ENCODE measurements at places on chromosomes 1 and 21. TPM values are rescaled to one million over a fixed set of nuclear protein-coding genes. Genes with fewer than 3 reads are reported as not detected.
A peak's percentile ranks its signal among the peaks of the same experiment; 100 is the strongest.

Gene DMRTA2
- polyA plus RNA-seq, result not detected

Gene FCRL6
- 129 TPM for polyA plus RNA-seq

Gene RHCE
- polyA plus RNA-seq, result 0.18 TPM

Gene TRIM17
- polyA plus RNA-seq, result 0.60 TPM

Gene INSRR
- polyA plus RNA-seq, result not detected

Gene LMX1A
- polyA plus RNA-seq, result not detected

Gene SPEN
- 35.6 TPM for polyA plus RNA-seq

Gene RGSL1
- polyA plus RNA-seq, result not detected

Gene UCK2
- polyA plus RNA-seq, result 10.7 TPM

Gene OR2W3
- polyA plus RNA-seq, result not detected

DNA sequence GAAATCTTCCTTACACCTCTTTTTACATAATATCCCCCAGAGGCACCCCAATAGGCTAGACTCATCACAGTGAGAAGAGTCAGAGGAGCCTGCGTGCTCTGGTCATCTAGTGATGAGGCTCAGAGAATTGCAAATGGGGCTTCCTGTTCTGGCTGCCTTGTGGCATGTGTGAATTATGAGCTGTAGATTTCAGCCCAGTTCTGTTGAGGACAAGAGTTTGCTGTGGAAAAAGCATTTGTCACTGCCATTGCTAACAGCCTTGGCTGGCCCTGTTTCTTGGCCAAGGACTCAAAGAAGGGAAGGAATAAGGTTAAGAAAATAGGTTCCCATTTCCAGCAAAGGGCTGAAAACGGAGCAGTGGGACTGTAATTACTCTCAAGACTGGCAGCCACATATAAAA is 30.7 kb downstream of the MRAP start:
- DNase-seq, result no peak

DNA sequence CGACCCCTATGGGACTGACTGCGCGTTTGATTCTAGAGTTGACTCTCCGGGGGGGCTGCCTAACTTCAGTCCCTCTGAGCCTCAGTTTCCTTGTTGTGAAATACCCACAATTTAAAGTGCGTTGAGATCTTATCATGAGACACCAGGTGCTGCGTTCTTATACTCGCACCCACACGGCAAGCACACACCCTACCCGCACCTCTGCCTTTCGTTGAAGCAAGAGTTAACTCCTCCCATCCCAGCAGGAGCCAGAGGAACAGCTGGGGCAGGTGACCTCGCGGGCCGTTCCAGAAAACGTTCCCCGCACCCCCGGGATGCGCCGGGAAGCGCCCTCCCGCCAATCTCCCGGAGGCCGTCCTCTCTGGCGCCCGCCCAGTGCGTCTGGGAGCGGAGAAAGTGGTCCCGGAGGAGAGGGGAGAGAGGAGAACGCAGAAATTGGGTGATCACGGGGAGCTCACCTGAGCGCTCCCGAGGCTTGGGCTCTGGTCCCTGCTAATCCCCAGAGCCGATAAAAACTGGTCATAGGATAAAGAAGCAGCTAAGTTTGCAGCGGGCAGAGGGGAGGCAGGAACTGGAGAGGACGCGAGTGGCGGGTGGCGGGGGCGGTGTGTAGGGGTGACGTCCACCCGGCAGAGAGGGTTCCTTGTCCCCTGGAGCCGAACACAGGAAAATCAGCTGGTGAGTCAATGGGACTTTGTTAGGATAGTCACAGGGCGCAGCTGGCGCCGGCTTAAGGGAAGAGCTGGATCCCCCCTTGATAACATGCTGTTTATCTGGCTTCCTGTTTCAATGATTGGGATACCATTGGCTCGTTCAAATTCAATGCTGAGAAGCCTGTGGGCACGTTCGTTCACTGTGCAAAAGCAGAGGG is 869 bp downstream of the NAV1 start:
- DNase-seq, result no peak

DNA sequence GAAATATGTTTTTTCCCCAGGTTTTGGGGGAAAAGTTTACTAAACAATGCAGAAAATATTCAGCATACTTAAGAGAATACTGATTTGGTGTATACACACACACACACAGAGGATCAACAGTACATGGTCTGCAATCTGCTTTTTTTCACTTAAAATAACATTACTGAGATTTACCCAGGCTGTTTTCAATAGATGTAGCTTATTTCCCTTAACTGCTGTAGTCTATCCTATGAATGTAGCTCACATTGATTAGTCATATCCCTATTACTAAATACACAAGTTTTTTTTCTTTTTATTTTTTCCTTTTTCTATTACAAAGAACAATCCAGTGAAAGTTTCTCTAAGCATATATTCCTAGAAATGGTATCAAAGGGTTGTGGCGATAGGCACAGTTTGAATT is 266.7 kb upstream of the GREM2 start:
- no peak for DNase-seq

DNA sequence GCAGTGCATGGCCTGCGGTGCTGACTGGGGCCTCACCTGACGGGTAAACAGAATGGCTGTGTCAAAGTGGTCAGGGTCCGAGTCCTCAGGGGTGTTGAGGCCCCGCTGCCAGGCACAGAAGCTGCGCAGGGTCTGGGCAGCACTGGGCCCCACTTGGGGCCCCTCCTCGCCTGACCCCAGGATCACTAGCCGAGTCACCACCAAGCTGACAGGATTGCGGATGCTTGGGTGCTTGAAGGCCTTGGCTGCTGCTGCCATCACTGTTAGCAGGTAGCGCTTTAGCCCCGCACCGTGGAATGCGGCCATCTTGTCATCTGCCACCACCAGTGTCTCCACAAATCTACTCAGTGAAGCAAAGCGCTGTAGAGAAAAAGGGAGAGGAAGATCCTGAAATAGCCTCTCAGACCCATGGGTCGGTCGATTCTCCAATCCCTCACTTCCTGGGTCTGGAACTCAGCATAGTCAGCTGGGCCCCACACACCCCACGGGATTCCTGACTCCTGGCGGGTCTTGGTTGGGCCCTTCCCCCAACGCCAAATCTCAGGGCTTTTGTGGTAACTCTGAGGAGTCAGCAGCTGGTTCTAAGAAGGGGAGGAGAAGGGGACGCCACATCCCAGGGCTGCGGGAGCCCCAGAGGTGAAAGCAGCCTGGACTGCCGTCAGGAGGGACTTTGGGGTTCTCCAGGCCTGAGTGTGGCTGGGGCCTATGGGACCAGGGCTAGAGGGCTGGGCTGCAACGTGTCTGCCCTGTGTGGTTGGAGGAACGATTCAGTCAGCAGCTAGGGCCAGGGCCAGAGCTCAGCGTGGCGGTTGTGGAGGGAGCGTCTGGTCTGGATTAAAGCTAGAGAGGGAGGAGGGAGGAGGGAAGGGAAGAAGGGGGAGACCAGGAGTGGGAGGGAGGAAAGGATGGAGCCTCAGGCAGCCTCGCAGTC is 2.1 kb downstream of the ADAMTS4 start:
- no peak for DNase-seq

- DNase-seq, result no peak
Observed at GRCh38 chr1:233796146-233796783, 108.2 kb upstream of the SLC35F3 start.

DNA sequence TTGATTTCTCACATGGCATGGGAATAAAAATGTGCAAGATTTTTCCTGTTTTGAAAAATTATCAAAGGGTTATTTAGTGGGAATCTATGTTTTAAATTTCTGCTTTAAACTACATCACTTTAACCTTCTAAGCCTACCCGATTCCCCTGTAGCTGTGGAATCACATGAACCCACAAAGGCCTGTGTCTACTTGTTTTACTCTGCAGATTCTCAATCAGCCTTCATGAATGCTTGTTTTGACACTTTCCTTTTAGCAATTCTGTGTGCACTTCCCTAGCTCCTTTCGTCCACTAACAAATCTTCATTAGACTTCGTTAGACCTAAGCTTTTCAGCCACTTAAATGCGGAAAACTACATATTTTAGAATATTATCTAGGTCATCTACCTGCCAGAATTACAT is 56.0 kb upstream of the C1orf21 start:
- DNase-seq, result no peak

GRCh38 chr1:71583756-71584155 is 502.9 kb upstream of the ZRANB2 start:
- DNase-seq, result no peak

- no peak for DNase-seq
Observed at GRCh38 chr21:29667651-29668050, 272.1 kb downstream of the GRIK1 start.

GRCh38 chr21:33380483-33380998 is 22.7 kb upstream of the IFNGR2 start:
- DNase-seq, result peak; percentile 89

DNA sequence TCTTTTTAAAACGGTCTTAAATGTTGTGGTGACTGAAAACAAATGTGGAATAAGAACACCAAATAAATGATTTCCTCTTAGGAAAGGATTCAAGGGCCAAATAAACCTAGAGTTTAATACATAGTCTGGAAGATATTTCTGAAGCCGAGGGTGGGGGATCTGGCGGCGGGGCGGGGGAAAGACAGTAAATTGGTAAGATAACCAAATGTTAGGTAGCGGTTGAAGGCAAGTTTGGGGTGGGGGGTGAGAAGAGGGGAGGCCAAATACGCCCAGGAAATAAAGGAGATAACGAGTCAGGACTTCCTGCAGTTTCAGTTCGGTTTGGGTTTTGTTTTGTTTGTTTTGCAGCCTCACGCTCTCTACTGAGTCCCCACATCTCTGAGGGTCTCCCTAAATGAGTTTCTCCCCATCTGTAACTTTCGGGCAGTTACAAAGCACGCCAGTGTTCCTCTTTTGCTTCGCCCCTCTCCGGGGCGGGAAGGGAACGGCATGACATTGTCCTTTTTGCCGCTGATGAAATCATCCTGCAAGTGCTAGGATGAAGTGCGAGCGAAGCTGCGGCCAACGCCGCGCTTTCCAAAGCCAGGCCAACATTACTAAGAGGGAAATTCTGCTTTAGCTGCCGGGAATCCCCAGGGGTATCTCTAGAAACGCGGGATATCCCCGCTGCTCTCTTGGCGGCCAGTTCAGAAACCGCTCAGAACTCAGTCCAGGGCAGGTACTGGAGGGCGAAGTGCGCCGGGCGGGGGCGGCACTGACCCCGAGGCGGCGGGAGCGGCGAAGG is 844 bp downstream of the NIBAN1 start:
- DNase-seq, result no peak

- DNase-seq, result no peak
Observed at GRCh38 chr1:22619252-22619651, 17.2 kb upstream of the C1QA start.

DNA sequence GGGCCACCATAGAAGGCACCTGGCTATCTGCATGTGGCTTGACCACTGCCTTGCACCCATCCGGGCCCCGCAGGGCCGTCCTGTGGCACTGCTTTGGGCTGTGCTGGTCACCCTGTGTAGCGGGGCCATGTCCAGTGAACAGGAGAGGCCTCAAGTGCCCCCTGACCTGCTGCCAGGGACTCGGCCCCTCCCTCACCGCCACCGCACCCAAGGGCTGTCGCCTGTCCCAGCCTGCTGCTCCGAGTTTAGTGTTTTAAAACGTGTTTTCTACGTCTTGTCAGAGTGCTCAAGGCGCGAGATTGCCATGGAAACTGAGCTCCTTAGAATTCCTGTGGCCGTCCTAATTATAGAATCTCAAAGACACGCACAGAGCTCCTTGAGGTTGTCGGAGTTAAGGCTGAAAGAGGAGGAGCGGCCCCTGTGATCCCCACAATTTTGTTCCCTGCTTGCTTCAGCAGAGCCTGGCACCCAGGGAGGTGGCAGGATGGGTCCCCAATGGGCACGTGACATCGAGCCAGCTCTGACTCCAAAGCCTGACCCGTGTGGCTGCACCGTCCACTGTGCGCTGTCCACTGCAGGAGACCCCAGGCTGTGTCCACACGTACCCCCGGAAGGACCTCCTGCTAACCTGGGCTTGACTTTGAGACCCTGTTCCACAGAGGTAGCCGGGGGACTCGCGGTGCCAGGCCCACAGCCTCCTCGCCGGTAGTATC is 66.2 kb downstream of the FAAP20 start:
- no peak for DNase-seq

DNA sequence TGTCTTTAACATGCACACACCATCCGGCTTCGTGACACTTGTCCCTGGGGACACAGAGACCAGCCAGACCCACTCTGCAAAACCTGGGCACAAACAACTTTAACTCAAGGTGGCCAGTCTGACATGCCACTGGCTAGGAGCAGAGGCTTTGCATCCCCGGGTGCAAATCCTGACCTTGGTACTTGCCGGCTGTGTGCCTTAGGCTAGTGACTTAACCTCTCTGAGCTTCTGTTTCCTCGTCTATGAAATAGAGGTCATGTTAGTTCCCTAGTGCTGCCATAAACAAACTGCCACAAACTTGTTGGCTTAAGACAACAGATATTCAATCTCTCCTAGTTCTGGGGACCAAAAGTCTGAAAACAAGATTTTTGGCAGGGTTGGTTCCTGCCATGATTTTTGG is 60.4 kb downstream of the SDC3 start:
- no peak for DNase-seq

GRCh38 chr1:10267921-10268320 is 57.6 kb downstream of the KIF1B start:
- DNase-seq, result no peak

- no peak for DNase-seq
Observed at GRCh38 chr1:23449958-23450357, 25.4 kb upstream of the TCEA3 start.

DNA sequence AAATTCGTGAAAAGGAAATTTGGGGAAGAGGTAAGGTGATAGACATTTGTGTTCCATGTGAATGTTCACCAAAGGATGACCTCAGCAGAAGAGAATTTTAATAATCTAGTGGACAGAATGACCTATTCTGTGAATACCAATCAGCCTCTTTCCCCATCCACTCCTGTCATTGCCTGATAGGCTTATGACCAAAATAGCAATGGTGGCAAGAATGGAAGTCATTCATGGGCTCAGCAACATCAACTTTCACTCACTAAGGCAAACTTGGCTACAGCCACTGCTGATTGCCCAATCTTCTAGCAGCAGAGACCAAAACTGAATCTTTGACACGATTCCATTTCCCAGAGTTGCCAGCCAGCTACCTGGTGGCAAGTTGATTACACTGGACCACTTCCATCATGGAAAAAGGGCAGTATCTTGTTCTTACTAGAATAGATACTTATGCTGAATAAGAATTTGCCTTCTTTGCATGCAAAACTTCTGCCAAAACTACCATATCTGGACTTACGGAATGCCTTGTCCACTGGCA is 348.7 kb upstream of the PBX1 start:
- DNase-seq, result no peak

DNA sequence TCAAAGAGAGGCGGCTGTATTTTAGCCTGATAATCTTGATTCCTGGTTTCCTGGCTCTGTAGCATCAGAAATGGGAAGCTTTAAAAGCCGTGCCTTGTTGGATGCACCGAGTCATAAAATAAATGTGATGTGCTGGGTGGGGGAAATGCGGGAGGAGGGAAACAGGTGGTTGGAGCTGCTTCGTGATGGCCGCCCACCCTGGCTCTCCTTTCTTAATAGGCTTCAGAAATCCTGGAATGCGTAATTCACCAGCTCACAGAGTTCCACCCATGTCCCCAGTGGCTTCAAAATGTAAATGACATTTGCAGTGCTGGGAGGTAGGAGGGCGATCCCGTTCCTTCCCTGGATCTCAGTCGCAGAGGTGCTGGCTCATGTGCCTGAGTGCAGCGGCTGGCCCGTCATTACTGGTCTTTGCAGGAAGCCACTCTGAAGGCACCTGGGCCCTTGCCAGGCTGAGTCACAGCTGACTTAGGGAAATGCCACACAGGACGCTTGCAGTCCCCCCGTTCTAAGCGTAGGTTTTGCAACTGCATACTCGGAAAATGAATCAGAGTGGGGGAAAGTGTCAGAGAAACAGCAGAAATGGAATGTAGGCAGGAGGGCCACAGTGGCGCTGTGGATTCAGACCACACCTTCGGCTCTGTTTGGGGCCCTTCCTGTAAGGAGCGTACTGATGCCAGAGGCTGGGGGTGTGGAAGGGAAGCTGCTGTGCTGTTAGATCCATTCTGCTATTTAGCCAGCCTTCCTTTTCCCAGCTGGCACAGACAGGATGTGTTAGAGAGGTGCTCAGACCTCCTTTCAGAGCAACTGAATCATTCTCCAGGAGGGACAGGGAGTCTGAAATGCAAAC is 37.6 kb downstream of the GALNT2 start:
- peak; percentile 23 for DNase-seq
